ENCODE measurements at places on chromosomes 6 and 20. TPM values are rescaled to one million over a fixed set of nuclear protein-coding genes. Genes with fewer than 3 reads are reported as not detected.

DNA sequence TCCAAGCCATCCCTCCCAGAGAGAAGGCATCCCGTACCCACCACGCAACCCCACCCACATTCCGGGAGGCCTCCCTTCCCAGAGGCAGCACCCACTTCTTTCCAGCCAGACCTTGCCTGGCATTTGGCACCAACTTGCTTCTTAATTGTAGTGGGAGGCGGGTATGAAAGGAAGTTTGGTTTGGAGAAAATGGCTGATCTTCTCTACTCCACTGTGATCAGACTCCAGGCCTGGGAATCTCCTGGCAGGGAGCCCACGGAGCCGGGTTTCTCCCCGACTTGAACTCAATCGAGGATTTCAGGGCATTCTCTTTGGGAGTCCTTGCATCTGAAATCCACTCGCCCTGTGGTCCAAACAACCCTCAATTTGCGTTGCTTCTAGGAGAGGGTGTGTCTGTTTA, 107.1 kb downstream of the ZDHHC14 start:
- no peaks in the 10 kb centered on the region for H3K4me1 ChIP-seq
- no peak for DNase-seq
- H3K27me3 ChIP-seq: no peaks in the 10 kb centered on the region
- H3K27ac ChIP-seq: no peak overlapping the region

DNA sequence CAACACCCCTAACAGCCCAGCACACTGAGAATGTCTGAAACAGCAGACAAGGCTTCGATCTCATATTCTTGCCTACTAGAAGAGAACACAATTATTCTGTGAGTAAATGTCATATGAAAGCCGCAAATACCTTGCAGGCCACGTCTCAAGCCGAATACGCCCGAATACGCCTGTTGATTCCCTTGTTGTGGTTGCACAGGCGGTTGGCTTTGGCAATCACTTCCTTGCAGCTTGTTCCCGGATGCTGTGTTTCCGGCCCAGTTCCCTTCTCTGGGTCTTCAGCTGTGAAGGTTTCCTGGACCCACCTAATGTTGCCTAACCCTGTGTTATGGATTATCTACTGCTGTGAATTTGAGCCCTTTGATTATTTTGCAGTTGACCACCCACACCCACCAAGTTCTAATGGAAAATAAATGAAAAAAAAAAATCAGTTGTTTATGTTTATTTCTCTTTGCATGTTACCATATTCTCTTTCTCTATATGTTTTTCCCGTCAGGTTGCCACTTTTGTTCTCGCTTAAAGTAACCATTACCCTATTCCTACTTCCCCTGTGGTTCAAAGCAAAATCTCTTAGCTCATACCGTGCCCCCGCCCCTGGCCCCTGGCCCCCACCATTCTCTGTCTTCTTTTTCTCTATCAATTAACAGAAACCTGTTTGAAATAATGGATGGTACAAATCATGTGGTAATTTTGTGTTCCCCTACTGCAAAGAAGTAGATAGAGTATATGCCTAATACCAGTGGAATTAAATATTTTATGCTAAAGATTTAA, 172.4 kb downstream of the ADGB start:
- H3K4me3 ChIP-seq: no peak overlapping the region
- no peak for DNase-seq
- no peaks in the 10 kb centered on the region for H3K27me3 ChIP-seq
- no peak overlapping the region for H3K27ac ChIP-seq
- H3K36me3 ChIP-seq: no peaks in the 10 kb centered on the region
- H3K4me1 ChIP-seq: no peaks in the 10 kb centered on the region

- no peak overlapping the region for H3K27ac ChIP-seq
- DNase-seq: no peak
- no peaks in the 10 kb centered on the region for H3K36me3 ChIP-seq
- no peak overlapping the region for H3K4me3 ChIP-seq
- no peaks in the 10 kb centered on the region for H3K27me3 ChIP-seq
- no peaks in the 10 kb centered on the region for H3K4me1 ChIP-seq
These were observed 5.1 kb downstream of the LPIN3 start for GRCh38 chr20:41345729-41346067.

DNA sequence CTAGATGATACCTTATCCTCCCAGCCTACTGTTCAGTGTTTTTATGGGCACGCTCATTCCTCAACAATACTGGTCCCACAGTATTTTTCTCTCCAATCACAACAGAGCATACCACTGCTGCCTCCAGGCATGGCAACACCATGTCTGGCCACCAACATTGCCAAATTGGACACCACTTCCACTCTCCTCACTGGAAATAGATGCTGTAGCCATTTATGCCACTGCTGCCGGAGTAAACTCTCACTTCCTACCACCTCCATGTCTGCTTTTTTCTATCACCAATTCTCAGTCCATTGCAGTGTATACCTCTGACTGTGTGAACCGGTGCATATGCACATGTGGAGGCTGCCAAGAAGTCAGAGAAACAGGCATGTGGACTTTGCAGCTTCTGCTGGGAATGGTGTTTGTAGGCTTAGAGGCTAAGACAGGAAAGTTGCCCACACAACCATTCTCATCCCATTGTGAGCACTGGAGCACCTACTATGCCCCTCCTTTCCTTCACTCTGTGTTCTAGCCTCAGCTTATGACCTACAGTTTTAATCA, 14.4 kb downstream of the PI3 start:
- H3K36me3 ChIP-seq: no peaks in the 10 kb centered on the region
- no peak overlapping the region for H3K4me3 ChIP-seq
- no peak overlapping the region for H3K27ac ChIP-seq
- no peaks in the 10 kb centered on the region for H3K4me1 ChIP-seq
- DNase-seq: no peak
- H3K27me3 ChIP-seq: no peaks in the 10 kb centered on the region

- no peak overlapping the region for H3K4me3 ChIP-seq
- H3K27ac ChIP-seq: peak overlapping the region; percentile 63
- no peak for DNase-seq
- peaks cover 25% of the 10 kb centered on the region for H3K4me1 ChIP-seq
These were observed 2.0 kb upstream of the GTPBP2 start for GRCh38 chr6:43630980-43631619.

BMP2 gene
- total RNA-seq: 1.4 TPM

GNMT gene
- total RNA-seq: 1.2 TPM

GRCh38 chr20:31833130-31833930, 12.1 kb downstream of the FOXS1 start:
- no peaks in the 10 kb centered on the region for H3K36me3 ChIP-seq
- peaks cover 8% of the 10 kb centered on the region for H3K4me1 ChIP-seq
- no peaks in the 10 kb centered on the region for H3K27me3 ChIP-seq
- DNase-seq: no peak
- H3K27ac ChIP-seq: no peak overlapping the region

Measured in GM12878 (cell line).